Neural progenitor cell (in vitro differentiated cells): ENCODE measurements at places on chromosomes 2 and 18. TPM values are rescaled to one million over a fixed set of nuclear protein-coding genes. Genes with fewer than 3 reads are reported as not detected.

DNA sequence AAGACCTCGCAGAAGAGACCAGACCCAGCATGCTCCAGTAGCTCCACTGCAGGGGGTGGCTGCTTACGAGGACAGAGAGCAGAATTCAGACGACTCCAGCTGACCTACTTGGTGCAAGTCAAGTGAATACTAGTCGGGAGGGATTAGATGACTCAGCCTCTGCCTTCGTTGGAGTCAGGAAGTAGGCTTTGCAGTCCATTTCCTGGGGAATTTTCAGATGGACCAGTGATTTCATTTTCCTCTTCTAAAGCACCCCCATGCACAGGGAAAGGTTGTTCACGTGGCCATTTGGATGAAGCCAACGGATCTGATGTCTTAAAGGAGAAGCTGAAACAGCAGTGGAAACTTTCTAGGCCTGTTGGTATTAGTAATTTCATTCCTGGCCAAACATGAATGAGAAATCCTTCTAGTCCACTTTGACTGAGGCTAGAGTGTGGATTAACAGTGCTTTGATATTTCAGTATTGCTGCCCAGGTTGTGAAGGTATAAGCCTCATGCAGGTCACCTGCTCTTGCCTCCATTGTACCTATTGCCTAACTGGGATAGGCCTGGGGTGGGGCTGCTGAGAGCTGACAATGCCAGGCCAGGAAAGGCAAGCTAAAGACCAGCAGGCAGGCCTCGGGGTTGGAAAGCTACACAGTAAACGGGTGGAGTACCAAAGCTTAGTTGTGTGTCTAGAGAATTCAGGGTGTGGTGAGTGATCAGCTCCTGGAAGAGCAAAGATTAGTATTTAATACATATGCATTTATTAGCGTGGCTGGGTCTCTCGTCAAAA lies 117.6 kb upstream of the FOSL2 start:
- peaks cover 8% of the 10 kb centered on the region for H3K4me1 ChIP-seq
- peak; percentile 23 for DNase-seq
- H3K27me3 ChIP-seq, result no peaks in the 10 kb centered on the region
- no peak overlapping the region for H3K27ac ChIP-seq

DNA sequence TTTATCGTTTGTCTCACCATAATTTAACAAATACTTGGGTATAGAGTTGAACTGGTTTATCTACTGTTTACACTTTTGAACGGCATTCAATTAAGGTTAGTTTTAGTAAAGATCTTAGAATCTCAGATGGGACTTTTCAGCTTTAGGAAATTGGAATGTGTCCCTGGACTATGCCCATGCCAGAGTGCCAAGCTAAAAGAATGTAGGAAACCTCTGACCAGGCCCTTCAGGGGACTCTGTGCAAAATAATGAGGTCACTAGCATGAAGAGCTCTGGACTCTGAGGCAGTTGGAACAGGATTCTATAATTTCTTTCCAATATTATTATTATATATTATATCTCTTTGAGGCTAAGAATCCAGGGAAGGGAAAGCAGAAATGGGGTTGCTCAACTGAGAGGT lies 13.5 kb downstream of the DIS3L2 start:
- H3K36me3 ChIP-seq, result no peaks in the 10 kb centered on the region
- H3K27me3 ChIP-seq, result no peaks in the 10 kb centered on the region
- no peak overlapping the region for H3K4me3 ChIP-seq
- DNase-seq, result no peak
- H3K27ac ChIP-seq, result no peak overlapping the region

GRCh38 chr2:188629753-188630527 lies 338.3 kb downstream of the GULP1 start:
- no peak overlapping the region for H3K4me3 ChIP-seq
- peaks cover 28% of the 10 kb centered on the region for H3K4me1 ChIP-seq
- H3K27ac ChIP-seq, result peak overlapping the region; percentile 2
- no peaks in the 10 kb centered on the region for H3K27me3 ChIP-seq

WDR35 gene
- 17.4 and 31.6 TPM in 2 replicates for total RNA-seq

DNA sequence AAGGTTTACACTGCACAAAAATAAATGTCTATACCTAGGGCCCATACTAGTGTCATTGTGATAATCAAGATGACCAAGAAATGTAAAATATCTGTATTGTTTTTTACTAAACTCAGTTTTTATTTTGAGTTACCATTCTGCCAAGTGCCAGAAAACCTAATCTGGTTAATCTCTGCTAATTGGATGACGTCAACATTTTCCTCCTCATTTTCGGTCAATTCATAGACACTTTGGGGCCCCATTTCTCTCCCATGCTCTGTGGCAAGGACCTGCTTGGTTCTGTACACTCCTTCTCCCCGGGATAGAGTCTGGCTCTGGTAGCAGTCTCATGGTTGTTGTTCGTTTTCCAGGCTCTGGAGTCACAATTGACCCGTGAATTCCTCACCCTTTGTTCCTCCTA lies 186.5 kb upstream of the TCF4 start:
- no peaks in the 10 kb centered on the region for H3K27me3 ChIP-seq
- H3K4me1 ChIP-seq, result peaks cover 49% of the 10 kb centered on the region
- H3K4me3 ChIP-seq, result no peak overlapping the region
- no peaks in the 10 kb centered on the region for H3K36me3 ChIP-seq
- no peak overlapping the region for H3K27ac ChIP-seq
- DNase-seq, result peak; percentile 61

DNA sequence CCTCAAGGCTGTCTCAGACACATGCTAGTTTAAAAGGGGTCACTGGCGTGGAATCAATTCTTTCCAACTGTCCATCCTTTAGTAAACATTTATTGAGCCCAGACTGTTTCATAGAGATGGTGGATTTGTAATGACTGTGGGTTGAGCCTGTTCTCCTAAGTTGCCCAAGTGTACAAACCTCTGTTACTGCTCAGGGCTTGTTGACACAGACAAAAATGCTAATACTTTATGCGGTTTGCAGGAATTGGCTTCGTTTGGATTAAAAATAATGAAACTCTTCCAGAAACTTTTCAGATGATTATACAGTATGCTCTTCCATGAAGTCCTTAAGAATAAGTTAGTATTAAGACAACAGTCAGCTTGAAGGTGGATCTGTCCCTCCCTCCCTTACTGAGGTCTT lies 83.6 kb upstream of the MGAT5 start:
- no peaks in the 10 kb centered on the region for H3K4me1 ChIP-seq
- no peaks in the 10 kb centered on the region for H3K36me3 ChIP-seq
- H3K4me3 ChIP-seq, result no peak overlapping the region
- DNase-seq, result no peak

GRCh38 chr18:4211111-4211837 lies 243.8 kb downstream of the DLGAP1 start:
- no peak overlapping the region for H3K27ac ChIP-seq
- no peak overlapping the region for H3K4me3 ChIP-seq
- H3K27me3 ChIP-seq, result no peaks in the 10 kb centered on the region
- H3K36me3 ChIP-seq, result no peaks in the 10 kb centered on the region
- H3K4me1 ChIP-seq, result peaks cover 8% of the 10 kb centered on the region

DNA sequence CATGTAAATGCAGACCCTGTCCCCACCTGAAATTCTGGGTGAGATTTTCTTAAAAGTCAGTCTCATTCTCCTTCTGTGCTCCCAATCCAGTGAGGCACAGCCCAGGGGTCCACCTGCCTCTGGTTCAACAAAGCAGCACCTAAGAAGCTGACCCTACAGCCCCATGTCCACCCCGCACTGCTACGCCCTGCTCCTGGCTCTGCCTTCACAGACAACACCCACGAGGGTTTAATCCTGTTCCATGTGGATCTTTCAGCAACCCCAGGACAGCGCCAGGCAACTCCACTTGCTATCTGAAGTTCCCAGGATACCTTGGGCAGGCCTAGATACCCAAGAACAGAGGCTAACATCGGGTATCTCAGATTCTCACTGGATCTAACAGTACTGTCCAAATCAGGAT lies 44.9 kb downstream of the HDLBP start:
- no peaks in the 10 kb centered on the region for H3K27me3 ChIP-seq
- H3K4me3 ChIP-seq, result no peak overlapping the region
- H3K36me3 ChIP-seq, result no peaks in the 10 kb centered on the region
- H3K4me1 ChIP-seq, result peaks cover 4% of the 10 kb centered on the region

DNA sequence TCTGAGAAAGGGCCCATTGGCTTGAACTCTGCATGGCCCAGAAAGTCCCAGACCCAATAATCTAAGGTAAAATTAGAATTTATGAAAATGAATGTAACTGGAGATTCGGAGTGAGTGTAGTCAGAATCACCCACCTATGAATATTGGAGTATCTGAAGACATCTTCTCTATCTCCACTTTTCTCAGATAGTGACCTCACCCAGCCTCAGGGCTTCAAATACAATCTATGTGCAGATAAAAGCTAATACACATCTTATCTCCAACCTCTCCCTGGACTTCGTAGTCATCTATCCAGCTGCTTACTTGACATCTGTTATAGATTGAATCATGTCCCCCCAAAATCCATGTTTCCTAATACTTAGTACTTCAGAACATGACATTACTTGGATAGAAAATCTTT lies 263.2 kb downstream of the RAD51AP2 start:
- no peaks in the 10 kb centered on the region for H3K27me3 ChIP-seq
- no peak overlapping the region for H3K27ac ChIP-seq

FOXD4L1 gene
- 0.12 TPM in 1 of 2 replicates, not detected in the other for total RNA-seq

DNA sequence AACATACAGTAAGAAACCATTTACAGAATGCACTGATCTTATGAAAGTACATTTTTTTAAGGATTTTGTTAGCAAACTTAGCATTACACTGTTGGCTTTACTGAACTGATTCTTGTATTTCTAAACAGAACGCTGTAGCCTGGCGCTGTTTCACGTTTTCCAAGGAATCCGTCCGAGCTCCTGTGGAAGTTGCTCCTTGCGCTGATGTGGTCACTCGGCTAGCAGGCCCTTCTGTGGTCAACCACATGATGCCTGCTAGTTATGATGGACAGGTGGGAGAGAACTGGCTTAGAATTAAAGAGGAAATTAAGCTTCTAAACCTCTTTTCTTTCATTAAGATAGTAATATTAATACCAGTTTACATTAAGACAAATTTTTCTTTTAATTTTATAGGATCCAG lies 76.8 kb downstream of the CEP192 start:
- H3K4me3 ChIP-seq, result no peak overlapping the region
- H3K27me3 ChIP-seq, result no peaks in the 10 kb centered on the region
- no peak for DNase-seq

DNA sequence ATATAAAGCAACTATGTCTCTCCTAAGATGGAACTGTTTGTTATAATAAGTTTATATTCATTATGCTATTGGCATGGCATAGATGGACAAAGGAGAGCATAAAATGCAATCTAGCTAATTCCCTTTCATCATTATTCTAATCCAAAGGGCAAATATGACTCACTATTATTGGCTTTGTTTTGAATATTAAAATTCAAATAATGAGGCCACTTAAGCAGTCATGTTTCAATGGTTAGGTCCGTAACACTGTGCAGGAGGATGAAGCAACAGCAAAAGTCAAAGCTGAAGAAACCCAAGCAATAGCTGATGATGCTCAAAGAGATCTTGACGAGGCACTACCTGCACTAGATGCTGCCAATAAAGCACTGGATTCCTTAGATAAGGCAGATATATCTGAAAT lies 177.1 kb downstream of the TRABD2A start:
- H3K4me3 ChIP-seq, result no peak overlapping the region
- H3K4me1 ChIP-seq, result peaks cover 3% of the 10 kb centered on the region
- H3K27me3 ChIP-seq, result no peaks in the 10 kb centered on the region
- H3K27ac ChIP-seq, result no peak overlapping the region
- no peaks in the 10 kb centered on the region for H3K36me3 ChIP-seq

- H3K4me3 ChIP-seq, result no peak overlapping the region
- H3K36me3 ChIP-seq, result no peaks in the 10 kb centered on the region
- H3K4me1 ChIP-seq, result no peaks in the 10 kb centered on the region
- no peak for DNase-seq
These were observed 40.6 kb upstream of the ANXA4 start for GRCh38 chr2:69701100-69701945.

DNA sequence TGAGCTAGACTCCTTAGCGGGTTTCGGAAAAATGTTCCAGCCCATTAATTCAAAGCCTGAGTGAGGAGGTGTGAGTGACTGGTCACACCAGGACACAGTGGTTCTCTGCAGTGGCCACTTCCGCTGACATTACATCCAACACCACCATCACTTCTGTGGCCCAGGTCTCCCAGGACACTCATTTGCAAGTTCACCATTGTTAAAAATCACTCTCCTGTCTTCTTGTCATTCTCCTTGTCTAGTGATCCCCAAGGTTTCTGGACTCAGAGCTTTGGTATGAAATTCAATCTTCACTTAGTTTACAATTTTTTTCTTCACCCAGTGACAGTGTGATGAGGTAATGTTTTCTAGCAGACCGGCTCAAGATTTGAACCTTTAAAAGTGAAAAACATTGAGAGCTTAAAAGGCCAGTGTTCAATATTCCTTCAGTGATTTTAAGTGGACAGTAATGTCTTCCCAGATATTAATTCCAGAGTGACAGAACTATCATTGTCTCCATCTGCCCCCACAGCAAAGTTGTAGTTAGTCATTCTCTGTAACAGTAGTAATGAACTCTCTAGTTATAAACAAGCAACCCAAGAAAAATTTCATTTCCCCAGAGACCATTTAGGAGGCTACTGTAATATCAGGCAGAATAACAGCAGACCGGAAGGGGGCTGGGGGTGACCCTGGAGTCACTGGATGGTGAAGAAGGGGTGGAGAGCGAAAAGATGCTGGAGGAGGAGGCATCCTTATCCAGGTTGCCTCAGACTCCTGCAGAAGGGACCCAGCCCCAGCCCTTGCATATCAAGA lies 164.9 kb downstream of the GFPT1 start:
- no peak overlapping the region for H3K4me3 ChIP-seq
- DNase-seq, result no peak
- peaks cover 13% of the 10 kb centered on the region for H3K4me1 ChIP-seq
- no peaks in the 10 kb centered on the region for H3K27me3 ChIP-seq
- H3K36me3 ChIP-seq, result no peaks in the 10 kb centered on the region

ACVR1 gene
- 8.2 and 14.0 TPM in 2 replicates for total RNA-seq
